ENCODE measurements at places on chromosomes 3 and 15. TPM values are rescaled to one million over a fixed set of nuclear protein-coding genes. Genes with fewer than 3 reads are reported as not detected.
A peak's percentile ranks its signal among the peaks of the same experiment; 100 is the strongest.

- DNase-seq = no peak
Measured at GRCh38 chr3:68458581-68458980, 473.8 kb downstream of the TAFA4 start.

DNA sequence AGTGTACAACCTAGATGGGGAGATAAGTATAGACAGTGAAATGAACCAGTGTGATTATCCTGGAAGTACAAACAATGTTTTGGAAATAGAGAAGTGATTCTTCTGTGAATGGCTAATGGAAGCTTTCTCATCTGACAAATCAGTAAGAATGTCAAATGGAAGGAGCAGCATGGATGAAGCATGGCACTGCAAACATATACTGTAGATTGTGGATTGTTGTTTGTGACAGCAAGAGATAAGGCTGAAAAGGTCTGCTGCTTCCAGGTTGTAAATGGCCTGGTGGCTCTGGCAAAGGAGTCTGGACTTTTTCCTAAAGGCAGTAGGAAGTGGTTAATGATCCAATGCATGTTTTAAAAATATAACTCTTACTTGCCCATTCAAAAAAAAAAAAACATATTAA is 71.3 kb downstream of the FBN1 start:
- no peak for DNase-seq

The NMNAT3 gene
- 0.61 TPM for total RNA-seq

GRCh38 chr3:43246976-43247375 is 39.4 kb upstream of the SNRK start:
- DNase-seq = no peak

DNA sequence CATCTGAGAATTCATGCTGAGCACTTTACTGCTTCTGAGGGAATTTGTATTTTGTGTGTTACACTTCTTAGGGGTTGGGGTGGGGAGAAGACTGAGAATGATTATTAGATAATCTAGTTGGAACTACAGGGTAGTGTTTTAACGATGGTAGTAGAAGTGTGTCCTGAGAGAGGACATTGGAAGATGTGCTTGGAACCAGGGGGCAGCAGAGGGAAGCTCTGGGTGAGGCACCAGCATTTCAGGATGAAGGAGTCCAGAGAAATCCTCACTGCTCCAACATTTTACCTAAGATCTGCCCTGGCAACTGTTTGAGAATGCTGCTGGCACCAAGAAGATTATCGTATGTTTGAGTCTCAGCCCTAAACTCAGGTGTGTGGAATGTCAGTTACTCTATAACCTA is 145.5 kb downstream of the SQOR start:
- no peak for DNase-seq

DNA sequence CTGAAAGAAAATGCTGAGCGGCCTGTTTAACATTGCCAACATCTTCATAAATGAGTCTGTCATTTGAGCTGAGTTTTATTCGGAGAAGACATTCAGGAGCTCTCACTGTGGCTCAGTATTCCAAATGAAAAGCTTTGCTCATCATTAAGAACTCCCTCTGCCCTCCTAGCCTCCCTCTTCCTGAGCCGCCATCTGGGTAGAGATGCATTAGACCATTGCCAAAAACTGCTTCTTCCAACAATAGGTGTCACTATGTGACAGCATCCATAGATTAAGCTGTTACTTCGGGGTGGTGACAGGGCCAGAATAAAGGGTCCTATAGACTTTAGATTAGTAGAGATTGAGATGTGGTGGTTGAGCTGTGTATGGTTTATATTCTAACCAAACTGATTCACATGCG is 501.4 kb upstream of the NR2F2 start:
- no peak for DNase-seq

GRCh38 chr15:49438962-49439631 is 16.1 kb downstream of the FGF7 start:
- DNase-seq = no peak

The ADAMTS9 gene
- 2.3 TPM for total RNA-seq

The FGD5 gene
- total RNA-seq = 3.1 TPM

The NR2E3 gene
- 0.69 TPM for total RNA-seq

GRCh38 chr15:91517491-91518200 is 335.9 kb upstream of the SLCO3A1 start:
- DNase-seq = no peak

DNA sequence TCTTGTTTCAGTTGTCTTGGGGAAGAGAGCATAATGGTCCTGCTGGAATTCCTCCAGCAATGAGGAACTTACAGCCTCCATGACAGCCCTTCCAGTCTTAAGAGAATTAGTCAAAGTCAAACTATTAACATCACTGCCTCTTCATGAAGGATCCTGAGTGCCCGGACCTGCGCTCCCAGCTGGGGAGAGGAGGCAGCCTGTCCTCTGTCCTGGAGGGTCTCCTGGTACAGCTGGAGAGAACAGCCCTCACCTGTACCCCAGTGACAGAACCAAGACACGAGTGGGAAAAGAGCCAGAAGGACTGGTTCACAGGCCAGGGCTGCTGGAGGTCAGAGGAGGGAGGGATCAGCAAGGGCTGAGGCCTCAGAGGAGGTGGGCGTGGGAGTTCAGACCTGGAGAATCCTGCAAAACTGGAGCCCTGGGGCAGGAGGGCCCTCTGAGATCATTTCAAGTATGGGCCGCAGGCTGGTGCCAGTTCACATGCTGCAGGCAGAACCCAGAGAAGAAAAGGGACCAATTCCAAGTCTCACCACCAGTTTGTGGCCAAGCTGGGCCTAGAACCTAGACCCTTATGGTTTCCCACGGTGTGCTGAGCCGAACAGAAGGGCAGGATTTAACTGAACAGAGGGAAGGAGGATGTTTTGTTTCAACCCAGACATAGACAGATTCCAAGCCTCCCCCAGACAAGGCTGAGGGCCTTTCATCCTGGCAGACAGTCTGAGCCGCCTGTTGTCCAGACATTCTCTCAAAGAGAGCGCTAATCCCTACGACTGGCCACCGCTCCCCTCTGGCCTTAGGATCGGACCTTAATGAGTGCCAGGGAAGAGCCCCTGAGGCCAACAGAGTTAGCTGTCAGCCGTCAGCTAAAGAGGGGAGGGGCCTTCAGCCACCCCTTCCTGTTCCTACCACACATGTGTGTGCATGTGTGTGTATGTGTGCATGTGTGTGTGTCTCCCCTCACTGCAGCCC is 18.2 kb downstream of the LOXL1 start:
- DNase-seq = no peak

- no peak for DNase-seq
Measured at GRCh38 chr3:170869239-170869590, 780 bp downstream of the RPL22L1 start.

- peak; percentile 87 for DNase-seq
Measured at GRCh38 chr3:51968170-51968775, 1.0 kb upstream of the PCBP4 start.

The FBLN2 gene
- 2.1 TPM for total RNA-seq

The DOCK3 gene
- 13.4 TPM for total RNA-seq

DNA sequence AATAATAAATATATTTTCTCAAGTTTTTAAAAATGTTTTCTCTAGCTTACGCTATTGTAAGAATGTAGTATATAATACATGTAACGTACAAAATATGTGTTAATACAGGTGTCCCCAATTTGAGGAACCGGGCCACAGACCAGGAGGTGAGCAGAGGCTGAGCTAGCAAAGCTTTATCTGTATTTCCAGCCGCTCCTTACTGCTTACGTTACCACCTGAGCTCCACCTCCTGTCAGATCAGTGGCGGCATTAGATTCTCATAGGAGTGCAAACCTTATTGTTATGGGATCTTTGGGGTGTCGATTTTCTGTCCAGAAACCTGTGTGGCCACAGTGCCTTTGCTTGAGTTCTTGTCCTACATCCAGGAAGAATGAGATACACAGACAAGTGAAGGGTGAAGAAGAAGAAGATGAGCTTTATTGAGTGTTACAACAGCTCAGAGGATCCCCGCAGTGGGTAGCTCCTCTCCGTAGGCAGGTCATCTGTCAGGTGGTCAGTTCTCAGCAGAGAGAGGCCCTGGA is 9.9 kb upstream of the TRIM59 start:
- no peak for DNase-seq

- DNase-seq = no peak
Measured at GRCh38 chr3:184791171-184791570, 20.8 kb upstream of the VPS8 start.

The TTLL13 gene
- total RNA-seq = not detected

The AGBL1 gene
- total RNA-seq = 0.76 TPM

- no peak for DNase-seq
Measured at GRCh38 chr3:105653868-105654267, 214.9 kb downstream of the CBLB start.

DNA sequence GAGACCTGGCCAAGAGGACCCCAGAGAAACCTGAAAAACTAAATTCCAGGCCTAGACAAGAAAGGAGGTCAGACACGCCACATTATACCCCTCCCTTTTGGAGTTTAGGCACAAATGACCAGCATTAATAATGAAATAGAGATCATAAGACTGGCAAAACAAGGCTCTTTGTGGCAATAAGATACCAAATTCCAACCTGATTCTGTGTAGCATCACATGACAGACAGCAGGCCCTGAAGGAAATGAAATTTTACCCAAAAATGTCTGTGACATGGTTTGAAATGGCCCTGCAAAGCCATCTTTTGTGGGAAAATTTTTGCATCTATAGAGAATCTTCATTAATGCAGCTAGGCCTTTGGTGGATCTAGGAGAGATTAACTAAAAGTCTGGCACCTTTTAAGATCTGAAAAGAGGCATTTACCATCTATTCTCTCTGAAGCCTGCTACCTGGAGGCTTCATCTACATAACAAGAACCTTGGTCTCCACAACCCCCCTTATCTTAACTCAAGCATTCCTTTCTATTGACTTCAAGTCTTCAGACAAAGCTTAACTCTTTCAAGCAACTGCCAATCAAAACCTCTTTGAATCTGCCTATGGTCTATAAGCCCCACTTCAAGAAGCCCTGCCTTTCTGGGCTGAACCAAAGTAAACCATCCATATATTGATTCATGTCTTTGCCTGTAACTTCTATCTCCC is 8.0 kb downstream of the FAM174B start:
- no peak for DNase-seq

- DNase-seq = no peak
Measured at GRCh38 chr3:149934524-149934923, 36.2 kb downstream of the PFN2 start.

- no peak for DNase-seq
Measured at GRCh38 chr15:26421065-26421464, 351.8 kb downstream of the GABRB3 start.

The MORC1 gene
- total RNA-seq = not detected

DNA sequence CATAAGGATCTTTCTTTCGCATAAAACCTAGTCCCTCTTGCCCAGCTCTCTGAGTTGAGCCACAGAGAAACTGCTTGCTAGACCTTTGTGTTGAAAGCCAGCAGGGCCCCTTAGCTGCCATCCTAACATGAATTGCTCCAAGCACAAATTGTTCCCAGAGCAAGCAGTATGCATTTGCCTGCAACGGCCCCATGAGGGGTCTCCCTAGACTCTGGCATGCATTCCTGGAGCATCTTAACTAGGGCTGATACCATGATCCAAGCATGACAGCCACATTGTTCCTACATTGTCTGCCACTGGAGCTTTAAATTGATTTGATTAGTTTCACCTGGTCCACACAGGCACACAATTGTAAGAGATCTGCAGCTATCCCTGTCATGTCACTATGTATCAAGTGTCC is 428.1 kb downstream of the TAFA4 start:
- no peak for DNase-seq

- no peak for DNase-seq
Measured at GRCh38 chr3:40869013-40869412, 330.3 kb upstream of the CTNNB1 start.

DNA sequence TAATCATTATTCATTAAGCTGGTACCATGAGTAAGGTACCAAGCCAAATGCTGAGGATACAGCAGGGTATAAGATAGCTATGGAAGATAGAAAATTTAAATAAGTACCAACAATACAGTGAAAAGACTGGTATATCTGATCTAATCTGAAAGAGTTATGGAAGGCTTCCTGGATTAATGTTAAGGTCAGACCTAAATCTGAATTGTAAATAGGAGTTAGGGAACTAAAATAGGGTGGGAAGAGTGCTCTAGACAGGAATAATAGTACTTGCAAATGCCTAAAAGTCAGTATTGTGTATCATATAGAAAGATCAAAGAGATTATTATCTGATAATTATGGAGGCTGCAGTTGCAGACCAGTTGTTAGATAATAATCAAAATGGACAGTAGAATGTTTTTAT is 2.6 kb upstream of the ACKR4 start:
- no peak for DNase-seq

DNA sequence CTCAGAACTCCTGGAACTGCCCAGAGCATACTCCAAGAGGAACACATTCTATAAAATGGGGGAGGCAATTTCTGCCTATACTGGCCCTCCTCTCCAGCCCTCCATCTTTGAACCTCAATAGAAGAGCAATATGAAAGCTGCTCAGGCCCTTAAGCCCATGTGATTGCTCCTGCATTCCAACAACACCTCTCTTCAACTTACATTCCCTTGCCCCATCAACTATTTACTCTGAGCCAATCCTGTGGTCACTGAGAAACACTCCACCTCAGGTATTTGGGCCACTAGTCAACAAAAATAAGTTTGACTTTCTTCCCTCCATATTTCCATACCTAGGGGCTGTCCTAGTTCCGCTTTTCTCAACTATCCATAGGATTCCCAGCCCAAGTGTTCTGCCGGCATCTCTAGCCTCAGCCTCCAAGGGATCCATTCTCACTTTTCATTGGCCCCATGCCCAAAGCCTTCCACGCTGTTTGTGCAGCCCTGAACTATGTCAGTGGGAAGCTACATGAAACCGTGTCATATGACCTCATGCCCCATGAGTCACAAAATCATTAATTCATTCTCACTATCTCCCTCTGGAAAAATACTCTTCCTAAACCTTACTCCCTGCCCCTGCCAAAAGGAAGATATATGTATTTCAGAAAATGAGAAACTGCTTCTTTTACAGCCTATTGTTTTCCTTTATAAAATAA is 61.6 kb downstream of the GJD2 start:
- DNase-seq = no peak

The ROPN1 gene
- not detected for total RNA-seq

DNA sequence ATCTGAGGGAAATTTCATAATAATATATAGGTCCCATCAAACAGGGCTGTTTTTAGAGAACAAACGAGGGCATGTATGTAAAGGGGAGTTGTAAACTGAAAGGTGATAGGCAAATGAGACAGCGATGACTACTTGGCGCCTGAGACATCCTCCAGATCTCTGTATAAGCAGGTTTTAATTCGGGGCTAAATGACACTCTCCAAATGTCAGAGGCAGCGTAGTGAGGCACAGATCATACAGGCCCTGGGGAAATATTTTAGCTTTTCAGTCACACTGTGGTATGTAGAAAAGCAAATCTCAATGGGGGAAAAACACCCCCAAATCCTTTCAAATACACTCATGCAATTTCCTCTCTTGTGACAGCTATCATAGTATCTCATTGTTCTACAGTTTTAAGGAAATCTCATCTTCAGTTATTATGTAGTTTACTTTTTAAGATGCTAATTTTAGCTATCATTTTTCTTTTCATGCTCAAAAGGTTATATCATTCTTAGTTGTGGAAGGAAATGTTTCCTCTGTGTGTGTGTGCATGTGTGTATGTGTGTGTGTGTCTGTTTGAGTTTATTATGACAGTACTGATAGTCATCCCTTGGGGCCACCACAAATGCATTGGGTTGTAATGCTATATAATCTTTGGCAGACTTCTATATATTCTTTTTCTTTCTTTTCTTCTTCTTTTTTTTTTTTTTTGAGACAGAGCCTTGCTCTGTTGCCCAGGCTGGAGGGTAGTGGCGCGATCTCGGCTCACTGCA is 1.1 kb downstream of the TPRG1 start:
- no peak for DNase-seq

The FHIT gene
- 15.2 TPM for total RNA-seq

The CLRN1 gene
- not detected for total RNA-seq

Measured in glutamatergic neuron (in vitro differentiated cells).